ENCODE measurements at places on chromosomes 3 and 15.

GRCh38 chr15:101664303-101664913 lies 12.2 kb upstream of the TM2D3 start:
- no peak for DNase-seq

GRCh38 chr3:36493051-36493450 lies 112.7 kb downstream of the STAC start:
- no peak for DNase-seq

- DNase-seq = no peak
These were observed 19.2 kb downstream of the CLDN11 start for GRCh38 chr3:170437696-170438407.

GRCh38 chr15:78573416-78573815 lies 8.1 kb downstream of the CHRNA5 start:
- DNase-seq = no peak

DNA sequence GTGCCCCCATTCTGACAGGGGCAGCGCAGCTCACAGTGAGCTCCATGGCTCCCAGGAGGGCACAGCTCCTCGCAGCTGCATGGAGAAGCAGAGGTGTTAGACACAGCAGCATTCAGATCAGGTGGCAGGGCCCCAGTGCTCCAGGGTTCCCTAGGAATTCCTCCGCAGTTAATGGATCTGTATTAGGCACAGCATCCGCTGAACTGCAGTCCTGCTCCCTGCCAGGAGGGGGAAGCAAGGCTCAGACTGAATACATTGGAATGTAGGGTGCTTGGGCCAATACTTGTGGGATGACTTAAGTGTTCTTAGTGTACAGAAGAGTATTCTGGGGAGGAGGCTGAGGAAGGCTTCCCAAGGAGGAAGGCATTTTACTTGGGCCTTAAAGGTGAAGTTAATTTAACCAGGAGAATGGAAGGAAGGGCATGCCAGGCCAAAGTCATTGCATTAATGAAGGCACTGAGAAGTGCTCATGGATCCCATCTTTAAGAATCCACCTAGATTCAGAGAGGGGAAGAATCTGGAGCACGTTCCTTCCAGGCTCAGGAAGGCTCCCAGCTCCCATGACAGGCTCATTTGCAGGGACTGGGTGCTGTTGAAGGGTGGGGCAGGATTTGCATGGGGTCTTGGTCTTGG lies 111.6 kb downstream of the RAB11A start:
- peak; percentile 65 for DNase-seq

DNA sequence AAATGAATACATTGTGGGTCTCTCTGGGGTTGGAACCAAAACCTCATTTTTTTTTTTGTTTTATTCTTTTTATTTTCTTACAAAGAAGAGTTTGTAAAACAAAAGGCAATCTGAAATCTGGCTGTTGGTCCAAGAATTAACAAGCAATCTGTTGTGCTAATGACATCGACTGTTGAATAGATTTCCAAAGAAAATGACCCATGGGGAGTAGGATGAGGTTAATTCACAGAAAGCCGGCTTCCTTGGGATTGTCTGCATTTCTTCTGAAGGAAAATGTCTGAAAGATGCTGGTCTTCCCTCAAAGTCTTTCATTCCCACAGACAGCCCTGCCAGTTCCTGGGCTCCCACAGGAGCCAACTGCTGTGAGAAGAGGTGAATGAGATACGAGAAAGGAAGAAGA lies 92.9 kb downstream of the LRRC3B start:
- DNase-seq = no peak

DNA sequence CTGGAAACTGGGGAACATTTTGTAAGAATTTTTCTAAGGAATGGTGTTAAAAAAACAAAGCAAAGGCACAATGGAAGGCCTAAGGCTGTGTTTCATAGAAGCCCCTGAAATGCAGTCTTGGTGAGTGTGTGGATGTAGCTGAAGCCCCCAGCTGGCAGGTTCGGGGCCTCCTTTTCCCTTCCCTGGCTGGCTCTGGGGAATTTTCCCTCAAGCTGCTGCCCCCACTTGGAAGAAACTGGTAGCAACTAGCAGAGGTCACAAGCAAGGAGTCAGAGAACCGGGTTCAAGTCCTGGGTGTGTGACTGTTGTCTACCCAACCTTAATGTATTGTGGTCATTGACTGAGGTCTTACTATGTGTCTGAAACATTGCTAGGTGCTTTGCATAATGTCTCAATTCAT lies 85.3 kb upstream of the MYZAP start:
- no peak for DNase-seq

DNA sequence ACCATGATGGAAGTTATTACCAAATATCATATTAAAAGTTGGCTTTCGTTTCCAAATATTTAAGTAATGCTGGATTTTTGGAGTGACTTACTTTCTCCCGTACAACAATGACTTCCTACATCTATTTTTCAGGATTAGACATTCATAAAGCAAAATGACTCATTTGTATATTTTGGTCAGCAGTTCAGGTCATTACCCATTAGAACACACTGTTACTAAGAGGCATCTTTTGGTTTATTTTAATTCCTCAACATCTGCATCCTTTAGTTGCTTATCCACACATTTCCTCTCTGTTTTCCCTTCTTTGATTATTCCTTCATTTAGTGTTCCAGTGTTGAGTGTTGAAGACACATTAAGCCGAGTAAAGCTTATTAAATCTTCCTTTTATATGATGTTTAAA lies 348.2 kb downstream of the NAALADL2 start:
- no peak for DNase-seq

- DNase-seq = no peak
These were observed 7.5 kb downstream of the HEXA start for GRCh38 chr15:72368325-72368724.

DNA sequence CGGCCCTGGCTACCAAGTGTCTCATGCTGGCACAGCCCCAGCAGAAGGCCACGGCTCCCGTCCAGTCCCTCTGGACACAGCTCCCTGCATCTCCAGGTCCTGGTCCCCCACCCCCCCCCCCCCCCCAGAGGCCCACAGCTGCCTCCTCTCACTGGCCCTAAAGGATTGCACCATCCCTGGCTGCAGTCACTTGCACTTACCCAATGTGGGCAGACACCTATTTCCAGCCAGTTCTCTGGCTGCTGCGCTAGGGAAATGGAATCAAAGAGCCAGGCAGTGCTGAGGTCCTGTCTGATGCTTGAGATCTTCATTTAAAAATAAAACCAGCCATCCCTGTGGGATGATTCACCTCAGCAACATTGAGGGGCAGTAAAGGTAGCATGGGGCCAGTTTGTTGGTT lies 346.4 kb downstream of the OCA2 start:
- DNase-seq = no peak

DNA sequence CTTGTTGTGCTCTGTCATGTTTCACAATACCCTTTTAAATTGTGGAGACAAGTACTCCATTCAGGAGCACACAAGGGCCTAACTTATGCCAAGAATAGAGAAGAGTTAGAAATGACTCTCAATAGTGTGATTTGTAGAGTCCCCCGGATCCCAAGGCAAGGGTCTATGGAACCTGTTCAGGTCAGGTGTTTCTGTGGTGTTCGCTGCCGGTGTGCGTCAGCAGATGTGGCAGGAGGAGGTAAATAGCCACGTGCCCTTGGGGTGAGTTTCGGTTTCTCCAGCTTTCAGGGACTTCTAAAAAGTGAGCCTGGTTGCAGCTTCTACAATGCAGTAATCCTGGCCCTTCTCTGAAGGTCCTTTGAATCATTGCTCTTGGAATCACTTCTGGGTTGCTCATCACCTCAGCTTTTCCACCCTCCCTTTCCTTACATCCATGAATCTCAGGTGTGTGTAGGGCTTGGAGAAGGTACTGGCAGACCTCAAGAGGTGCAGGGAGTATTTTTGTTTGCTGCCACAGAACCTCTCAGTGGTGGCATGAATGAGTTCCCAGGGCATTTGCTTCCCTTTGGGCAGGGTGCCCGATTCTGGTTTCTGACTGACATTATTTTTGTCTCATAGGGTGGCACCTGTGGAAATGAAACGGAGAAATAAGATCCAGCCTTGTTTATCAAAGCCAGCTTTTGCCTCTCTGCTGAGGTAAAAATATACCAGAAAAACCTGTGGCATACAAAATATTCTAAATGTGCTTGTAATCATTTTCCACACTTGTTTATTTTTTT lies 7.3 kb downstream of the ST3GAL6 start:
- no peak for DNase-seq

DNA sequence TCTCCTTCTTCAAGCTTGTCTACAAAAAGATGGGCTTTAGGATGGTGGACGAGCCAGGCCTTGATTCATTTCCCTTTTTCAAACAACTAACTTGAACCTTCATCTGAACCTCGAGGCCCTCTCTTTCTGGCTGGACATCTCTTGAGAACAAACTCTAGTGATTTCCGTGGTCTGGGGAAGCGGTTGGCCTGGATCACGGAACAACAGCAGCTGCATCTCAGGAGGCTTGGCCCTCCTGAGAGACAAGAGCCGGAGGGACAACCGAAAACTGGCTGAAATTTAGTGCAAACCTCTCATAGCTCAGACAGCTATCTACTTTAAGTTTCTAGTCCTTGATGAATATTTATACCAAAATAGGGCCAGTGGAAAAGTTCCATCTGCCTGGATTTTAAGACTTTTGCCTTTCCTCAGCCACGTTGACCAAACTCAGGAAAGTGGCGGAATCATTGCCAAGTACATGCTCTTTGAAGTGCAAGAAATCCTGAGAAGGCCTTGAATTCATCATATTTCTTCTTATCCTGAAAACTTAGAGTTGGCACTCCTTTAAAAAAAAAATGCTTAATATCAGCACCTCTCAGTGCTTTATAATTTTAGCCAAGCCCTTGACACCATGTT lies 14.5 kb downstream of the LMCD1 start:
- no peak for DNase-seq

DNA sequence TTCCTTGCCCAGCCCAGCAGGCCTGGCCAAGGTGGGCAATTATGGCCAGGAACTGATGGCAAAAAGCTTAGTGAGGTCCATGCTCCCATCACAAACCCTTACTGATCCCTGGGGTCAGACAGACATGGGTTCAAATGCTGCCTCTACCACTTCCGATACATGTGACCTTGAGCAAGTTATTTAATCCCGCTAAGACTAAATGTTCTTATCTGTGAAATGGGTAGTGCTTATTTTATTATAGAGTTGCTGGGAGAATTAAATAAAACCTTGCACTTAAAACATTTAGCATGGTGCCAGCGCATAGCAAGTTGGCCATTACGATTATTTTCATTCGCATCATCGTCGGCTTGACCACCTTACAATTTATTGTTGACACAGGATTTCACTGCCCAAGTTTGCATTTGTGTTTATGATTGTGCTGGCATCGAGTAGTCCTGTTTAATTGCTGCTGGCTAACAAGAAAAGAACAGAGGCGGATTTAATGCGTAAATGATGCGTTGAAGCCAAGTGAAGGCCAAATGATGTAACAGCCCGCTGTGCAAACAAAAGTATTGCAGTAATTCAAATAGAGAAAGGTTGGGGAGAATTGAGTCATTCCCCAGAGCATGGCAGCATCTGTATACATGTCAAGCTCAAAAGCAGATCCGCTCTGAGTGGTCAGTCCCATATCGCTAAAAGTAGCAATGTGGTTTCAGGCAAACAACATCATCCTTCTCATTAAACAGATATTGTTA lies 7.3 kb upstream of the FURIN start:
- no peak for DNase-seq

- no peak for DNase-seq
These were observed 3.9 kb downstream of the THBS1 start for GRCh38 chr15:39584662-39585388.

DNA sequence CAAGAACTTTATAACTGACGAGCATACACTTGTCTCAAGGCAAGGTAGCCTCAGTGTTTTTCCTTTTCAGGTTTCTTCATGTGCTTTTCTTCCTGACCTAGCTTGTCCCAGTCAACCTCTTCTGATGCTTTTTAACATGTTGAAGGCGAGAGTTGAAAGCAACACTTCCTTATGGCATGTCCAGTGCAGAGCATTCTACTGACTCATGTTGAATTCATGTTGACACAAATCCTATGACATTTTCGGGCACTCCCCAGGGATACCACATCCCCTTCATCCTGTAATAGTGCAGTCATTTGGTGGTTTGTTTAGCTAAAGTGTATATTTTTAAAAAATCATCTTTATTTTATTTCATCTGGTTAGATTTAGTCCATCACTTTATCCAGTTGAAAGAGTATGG lies 75.9 kb upstream of the CBLB start:
- no peak for DNase-seq

- no peak for DNase-seq
These were observed 58.9 kb downstream of the GASK1A start for GRCh38 chr3:43038010-43038409.

DNA sequence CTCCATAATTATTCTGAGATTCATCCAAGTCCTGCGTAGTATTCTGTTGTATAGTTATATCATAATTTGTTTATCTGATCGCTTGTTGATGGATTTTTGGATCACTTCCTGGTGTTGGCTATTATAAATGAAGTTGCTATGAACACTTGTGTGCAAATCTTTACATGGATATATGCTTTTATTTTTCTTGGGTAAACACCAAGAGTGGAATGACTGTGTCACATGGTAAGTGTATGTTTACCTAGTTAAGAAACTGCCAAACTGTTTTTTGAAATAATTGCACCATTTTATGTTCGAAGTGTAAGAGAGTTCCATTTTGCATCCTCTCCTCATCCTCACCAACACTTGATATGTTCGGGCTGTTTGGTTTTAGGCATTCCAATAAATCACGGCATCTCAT lies 360.4 kb upstream of the FRG2C start:
- DNase-seq = no peak

DNA sequence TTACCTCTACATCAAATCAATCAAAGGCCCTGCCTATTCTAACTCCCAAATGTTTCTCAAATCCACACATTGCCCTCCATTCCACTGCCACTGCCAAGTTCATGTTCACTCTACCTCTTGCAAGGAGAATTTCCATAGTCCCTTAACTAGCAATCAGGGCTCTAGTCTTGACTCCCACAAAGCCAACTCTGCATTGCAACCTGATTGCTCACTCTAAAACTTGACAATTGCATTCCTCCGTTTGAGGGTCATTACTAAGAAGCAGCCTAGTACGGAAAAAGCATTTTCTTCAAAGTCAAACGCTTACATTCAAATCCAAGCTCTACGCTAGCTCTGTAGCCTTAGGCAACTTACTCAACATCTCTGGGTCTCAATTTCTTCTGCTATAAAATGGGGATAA lies 1.2 kb downstream of the CPA3 start:
- no peak for DNase-seq

DNA sequence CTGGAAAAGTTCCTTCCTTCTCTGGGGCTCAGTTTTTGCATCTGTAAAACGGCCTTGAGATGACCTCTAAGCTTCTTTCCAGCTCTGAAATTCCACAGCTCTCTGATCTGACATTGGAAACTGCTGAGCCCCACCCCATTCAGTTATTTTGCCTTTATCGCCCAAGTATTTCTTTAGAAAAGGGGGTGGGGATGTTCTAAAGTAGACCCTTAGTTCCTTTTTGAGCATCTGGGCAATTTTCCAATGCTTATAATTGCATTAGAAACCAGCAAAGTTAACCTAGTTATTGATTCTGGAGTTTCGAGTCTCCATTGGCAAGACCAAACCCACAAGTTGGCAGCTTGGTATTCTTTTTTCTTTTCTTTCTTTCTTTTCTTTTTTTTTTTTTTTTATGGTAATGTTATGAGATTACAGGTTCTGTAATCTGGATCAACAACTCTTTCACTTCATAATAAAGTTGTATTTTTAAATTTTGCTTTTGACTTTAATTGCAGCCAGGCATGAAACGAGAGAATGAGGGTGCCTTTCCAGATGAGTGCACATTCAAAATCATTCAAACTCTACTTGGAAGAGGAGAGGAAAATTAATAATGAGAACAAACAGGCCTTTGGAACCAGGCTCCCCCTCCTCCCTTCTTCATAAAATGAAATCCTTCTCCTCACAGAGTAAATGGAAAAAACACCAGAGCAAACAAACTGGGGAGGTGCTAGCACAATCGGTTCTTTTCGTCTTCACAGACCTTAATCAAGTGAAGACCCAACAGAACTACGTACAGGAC lies 76.8 kb upstream of the LRIG1 start:
- DNase-seq = no peak

GRCh38 chr3:10555263-10555662 lies 49.9 kb upstream of the ATP2B2 start:
- no peak for DNase-seq

Measured in fibroblast of the conjunctiva (primary cell).